Kidney (tissue), 22 donors: ENCODE measurements at places on chromosomes 7 and 10.

DNA sequence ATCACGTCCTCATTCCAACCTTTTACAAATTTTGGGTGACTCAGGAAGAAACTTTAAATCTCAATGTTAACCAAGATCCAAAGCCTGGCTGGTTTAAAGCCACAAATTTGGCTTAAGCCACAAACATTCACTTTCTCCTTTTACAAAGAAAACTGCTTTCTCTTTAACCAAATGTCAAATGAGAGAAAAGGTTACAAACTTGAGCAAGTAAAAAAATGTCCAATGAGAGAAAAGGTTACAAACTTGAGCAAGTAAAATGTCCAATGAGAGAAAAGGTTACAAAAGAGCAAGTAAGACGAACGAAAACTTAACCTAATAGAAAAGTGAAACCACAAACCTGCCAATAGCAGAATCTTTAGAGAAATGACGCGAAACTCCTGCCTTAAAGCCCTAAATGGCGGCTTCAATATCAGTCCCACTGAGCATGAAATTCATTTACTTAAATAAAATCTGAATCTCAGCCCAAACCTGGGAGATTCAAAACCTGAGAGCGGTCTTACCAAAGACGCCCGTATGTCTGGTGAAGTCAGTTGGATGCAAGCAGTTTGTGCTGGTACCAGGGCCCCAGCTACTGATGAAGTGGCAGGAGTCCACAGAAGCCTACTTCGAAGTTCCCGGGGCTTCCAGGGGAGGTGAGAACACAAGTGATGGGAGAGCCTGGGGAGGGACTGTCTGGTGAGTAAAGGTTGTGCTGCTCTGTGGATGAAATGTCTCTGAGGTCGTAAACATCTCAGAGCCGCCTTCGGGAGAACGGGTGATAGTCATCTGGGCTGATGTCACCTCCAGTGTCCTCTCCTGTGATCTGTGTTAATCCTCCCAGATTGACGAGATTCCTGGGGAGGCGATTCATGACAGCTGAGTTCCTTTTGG lies 74.6 kb downstream of the PAXIP1 start:
- DNase-seq = no peak

DNA sequence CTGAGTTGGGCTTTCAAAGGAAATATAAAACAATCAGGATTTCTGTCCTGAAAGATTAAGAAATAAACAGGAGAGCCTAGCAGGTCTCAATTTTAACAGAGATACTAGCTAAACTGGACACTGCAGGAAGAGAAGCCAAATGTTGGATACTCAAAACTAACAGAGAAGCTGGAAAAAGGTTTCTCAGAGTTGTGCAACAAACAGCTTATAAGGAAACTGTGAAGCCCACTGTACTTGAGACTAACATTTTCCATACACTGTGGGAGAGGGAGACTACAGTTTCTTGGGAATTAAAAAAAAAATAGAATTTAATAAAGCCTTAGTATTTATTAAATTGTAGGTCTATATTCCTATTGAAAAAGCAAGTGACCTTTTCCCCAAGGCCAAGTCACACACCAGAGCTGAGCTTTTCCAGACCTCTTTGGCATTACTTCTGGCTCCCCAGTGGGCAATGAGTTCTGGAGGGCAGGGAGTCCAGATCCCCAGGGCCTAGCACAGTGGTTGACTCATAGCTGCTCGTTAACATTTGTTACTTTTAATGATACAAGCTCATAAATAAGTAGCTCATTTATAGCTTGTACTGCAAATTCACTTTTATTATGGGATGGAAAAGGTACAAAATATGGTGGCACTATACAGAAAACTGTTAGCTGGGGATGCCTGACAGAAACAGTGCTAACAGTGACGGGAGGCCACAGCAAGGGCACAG lies 68.3 kb downstream of the MINDY3 start:
- no peak for DNase-seq

- DNase-seq = peak; percentile 92
These were observed 108.5 kb upstream of the ANLN start for GRCh38 chr7:36280840-36281812.

GRCh38 chr10:9625304-9625703 lies 1392.4 kb upstream of the CELF2 start:
- no peak for DNase-seq

- DNase-seq = no peak
These were observed 116.8 kb downstream of the PARD3 start for GRCh38 chr10:34698248-34698831.

DNA sequence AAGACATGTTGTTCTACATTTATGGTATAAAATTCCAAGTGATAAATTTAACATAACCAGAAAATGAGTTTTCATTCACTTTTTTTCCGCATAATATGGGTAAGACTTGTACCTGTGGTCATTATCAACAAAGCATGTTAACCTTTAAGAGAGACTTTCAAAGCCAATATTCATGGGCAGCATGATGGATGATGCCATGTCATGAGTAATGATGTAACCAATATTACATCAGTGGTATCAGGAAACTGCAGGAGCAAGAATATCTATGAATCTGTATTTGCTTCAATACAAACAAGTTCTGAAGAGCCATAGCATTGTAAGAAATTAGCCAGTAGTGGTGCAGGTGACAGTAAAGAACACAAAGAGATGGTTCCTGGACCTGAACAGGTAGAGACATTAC lies 126.9 kb downstream of the C1GALT1 start:
- no peak for DNase-seq

- DNase-seq = no peak
These were observed 368.8 kb downstream of the PRPF18 start for GRCh38 chr10:13955409-13956068.

- DNase-seq = no peak
These were observed 266.8 kb downstream of the INHBA start for GRCh38 chr7:41436139-41436538.

DNA sequence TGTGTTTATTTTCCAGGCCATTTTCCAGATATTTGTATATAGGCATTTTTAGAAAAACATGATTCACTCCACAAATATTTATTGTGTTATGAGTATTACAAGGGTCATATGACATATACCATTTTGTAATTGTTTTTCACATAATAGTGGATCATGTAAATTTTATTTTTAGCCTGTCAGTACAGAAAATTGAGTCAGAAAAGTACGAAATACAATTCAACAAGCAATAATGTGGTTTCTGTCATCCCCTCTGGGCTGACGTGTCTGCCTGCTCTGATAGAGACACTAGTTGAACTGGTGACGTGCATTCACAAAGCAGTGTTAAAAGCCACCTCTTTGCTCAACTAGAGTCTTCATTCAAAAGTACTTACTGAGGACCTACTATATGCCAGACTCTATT lies 97.9 kb upstream of the STEAP1B start:
- no peak for DNase-seq

- no peak for DNase-seq
These were observed 322.6 kb downstream of the GRM8 start for GRCh38 chr7:126930166-126930565.

GRCh38 chr10:70837660-70838059 lies 21.9 kb downstream of the SGPL1 start:
- DNase-seq = no peak

- DNase-seq = no peak
These were observed 295.0 kb downstream of the PARD3 start for GRCh38 chr10:34520084-34520483.

DNA sequence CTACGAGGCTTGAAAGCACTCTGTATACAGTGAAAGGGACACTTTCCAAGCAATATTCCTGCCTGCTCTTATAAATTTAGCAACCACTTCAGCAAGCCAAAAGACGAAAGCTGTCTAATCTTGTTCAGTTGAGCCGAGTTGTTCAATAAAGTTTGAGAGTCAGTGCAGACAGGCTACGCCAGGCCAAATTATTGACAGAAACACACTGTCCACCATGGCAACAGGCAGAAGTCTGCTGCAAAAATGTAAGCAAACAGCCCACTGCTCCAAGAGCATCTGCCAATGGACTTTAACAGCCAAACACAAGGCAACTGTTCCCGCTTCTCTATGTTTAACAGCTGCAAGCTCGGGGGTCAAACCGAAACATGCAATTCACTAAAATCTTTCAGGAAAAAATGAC lies 85.7 kb downstream of the GLI3 start:
- peak; percentile 57 for DNase-seq

GRCh38 chr7:27110186-27111031 lies 7.9 kb upstream of the HOXA2 start:
- DNase-seq = peak; percentile 94

GRCh38 chr10:17077346-17077781 lies 52.2 kb downstream of the CUBN start:
- DNase-seq = no peak

DNA sequence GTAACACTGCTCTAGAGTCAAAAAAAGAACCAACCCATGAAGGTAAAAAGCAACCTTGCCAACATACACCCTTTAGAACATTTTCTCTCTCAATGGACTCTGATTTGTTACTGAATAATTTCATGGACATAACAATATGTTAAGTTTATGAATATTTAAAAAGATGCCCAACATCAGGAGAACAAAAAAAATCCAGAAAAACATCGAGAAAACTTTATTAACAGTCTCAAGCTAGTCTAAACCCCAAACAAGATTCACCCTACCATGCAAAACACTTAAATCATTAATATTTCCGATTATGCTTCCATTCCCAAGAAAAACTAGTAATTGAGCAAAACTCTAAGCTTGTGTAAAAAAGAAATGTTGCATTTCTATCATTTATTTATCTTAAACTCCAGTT lies 46.7 kb downstream of the OSBPL3 start:
- DNase-seq = no peak

DNA sequence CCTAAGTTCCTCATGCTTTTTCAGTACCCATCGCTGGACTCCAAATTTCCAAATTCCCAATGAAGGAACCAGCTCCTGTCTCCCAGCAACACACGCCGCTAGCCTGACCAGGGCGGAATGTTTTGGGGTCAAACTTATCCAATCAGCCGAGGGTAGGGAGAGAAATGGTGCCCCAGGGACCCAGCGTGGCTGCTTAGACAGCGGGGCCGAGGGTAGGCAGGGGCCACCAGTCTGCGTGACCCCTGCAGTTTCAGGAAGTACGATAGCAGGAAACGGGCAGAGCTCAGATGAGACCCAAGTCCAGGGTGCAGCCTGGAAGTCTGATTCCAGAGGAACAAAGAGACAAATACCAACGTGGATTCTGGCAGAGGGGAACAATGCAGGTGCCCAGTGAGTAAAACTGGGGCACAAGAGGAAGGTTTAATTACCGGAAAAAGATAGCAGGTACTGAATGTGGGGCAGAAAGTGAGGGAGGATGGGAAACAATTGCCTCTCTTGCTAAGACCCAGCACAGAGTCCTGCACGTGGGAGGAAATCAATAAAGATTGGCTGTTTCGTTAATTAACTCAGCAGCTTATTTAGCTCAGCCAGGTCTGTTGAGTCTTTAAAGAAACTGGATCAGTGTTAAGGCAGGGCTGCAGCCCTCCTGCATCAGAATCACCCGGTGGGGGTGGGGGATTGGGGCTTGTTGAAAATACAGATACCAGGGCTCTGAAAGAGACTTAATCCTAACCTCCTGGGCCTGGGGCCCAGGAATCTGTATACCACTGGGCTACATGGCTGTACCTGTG lies 50.4 kb upstream of the NFE2L3 start:
- no peak for DNase-seq

DNA sequence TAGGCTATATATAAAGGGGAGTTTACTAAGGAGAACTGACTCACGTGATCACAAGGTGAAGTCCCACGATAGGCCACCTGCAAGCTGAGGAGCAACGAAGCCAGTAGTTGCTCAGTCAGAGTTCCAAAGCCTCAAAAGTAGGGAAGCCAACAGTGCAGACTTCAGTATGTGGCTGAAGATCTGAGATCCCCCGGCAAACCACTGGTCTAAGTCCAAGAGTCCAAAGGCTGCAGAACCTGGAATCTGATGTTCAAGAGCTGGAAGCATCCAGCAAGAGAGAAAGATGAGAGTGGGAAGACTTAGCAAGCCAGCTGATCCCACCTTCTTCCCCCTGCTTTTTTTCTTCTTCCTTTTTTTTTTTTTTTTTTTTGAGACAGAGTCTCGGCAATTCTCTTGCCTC lies 27.0 kb upstream of the GSDME start:
- no peak for DNase-seq

GRCh38 chr10:4477664-4478063 lies 348.3 kb upstream of the AKR1E2 start:
- DNase-seq = no peak

GRCh38 chr7:69603351-69603750 lies 5.1 kb downstream of the AUTS2 start:
- no peak for DNase-seq

- no peak for DNase-seq
These were observed 23.8 kb upstream of the PLAC9 start for GRCh38 chr10:80108576-80109239.

DNA sequence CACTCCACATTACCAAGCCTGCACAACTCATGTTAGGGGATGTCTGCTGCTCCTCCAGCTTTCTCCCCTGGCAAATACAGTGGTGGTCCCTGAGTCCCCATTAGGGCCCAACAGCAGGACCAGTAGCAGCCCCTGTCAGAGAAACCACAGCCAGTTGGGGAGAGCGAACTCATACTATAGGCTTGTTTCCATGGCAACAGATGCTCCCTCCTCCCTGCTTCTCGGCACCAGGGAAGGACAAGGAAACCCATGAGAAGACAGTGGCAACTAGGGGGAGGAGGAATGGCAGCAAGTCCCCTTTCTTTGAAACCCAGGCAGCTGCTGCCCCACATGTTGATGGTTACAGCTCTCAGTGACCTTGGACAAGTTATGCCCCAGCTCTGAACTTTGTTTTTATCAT lies 326.4 kb downstream of the KCNMA1 start:
- DNase-seq = no peak

DNA sequence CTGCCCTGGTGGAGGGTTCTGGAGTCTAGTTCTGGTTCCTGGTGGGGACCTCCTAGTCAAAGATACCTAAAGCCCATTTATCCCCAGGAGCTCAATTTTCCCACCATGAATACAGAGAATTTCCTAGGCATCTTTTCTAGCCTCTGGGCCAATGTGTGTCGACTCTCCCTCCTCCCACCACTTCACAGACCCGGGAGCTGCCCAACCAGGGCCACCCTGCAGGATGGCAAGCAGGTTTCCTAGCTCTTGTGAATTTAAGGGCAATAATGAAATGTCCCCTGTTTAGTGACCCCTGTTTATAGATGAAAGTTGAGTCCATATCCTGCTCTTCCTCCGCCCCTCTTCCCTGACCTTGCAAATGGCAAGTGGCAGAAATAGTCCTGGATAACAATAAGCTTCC lies 9.4 kb downstream of the DLX5 start:
- peak; percentile 0 for DNase-seq

- DNase-seq = no peak
These were observed 72.8 kb upstream of the GLCCI1 start for GRCh38 chr7:7895754-7896153.

DNA sequence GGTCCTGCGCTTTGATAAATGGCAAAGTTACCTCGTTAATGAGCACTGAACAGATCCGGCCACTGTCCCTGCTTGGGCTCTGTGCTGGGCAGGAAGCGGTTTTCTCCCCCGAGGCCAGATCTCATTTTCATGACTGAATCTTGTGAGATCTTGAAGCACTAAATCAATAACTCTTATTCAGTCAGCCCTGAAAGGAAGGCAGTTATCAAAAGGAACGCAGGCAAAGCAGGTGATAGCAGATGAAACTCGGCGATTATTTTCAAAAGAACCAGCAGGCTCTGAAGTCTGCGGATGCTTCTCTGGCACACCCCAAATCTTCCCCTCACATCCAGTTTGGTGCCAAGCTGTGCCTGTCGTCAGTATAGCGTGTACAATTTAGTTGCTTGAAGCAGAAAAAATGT lies 228.7 kb downstream of the BAMBI start:
- no peak for DNase-seq
